Activated CD4-positive, alpha-beta T cell treated with anti-CD3 and anti-CD28 coated beads, Interleukin-2, amount 50 U/mL, for 16 hours (primary cell): ENCODE measurements at places on chromosomes 7 and 10.

DNA sequence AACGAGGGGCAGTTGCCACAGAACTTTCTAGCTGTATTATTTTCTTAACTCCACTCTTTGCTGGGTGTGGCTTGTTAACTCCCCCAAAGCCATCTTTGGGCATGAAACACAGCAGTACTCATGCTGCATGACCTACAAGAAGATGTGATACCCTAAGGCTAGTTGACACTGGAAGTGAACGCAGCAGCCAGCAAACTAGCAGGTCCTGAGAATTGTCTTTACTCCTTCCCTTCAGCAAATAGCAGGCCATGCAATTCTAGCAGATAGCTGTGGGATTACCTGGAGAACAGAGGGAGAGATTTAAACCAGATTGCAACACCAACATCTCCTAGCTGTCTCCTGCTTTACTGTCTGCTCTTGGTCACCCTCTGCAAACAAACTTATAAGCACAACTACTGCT is 688.0 kb upstream of the ZWINT start:
- no peak for DNase-seq

DNA sequence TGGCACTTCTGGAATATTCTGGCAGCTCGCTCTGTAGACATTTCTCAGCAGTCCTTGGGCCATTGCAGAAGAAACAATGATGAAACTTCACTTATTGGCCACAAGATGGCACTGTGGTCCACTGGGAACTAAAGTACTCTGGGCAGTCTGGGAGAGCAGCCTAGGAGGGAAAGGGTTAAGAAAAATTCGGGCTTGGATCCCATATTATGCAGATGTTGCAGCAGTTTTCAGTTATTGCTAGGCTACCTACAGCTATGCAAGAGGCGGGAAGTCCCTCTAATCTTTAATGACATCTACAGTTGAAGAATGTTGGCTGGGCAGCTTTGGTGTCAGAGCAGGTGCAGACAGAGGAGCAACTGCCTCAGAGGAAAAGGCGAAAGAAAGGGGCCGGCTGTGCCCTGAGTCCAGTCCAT is 201.7 kb upstream of the PRSS58 start:
- DNase-seq: peak; percentile 46

- DNase-seq: no peak
These were observed 34.4 kb downstream of the ASAH2 start for GRCh38 chr10:50216894-50217293.

DNA sequence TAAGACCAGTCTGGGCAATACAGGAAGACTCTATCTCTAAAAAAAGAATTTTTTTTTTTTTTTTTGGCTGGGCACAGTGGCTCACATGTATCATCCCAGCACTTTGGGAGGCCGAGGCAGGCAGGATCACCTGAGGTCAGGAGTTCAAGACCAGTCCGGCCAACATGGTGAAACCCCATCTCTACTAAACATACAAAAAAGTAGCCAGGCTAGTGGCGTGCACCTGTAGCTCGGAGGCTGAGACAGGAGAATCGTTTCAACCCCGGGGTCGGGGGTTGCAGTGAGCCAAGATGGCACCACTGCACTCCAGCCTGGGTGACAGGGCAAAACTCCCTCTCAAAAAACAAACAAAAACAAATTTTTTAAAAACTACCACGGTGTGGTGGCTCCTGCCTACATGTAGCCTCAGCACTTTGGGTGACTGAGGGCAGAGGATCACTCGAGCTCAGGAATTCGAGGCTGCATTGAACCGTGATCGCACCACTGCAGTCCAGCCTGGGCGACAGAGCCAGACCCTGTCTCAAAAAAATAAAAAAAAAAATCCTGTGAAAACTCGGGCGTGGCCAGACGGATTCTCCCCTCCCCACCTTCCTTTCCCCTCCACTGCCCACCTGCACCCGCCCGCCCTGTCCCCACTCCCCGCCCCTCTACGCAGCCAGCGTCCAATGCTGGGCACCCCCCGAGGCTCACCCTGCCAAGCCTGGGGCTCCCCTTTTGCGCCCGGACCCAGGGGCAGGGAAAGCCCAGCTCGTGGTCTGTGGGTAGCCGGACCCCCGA is 745 bp upstream of the ORAI2 start:
- no peak for DNase-seq

GRCh38 chr7:98795741-98796493 is 73.9 kb downstream of the TMEM130 start:
- DNase-seq: peak; percentile 77

GRCh38 chr7:117401293-117402002 is 25.8 kb downstream of the ASZ1 start:
- DNase-seq: no peak

GRCh38 chr10:113087165-113088029 is 137.3 kb downstream of the TCF7L2 start:
- DNase-seq: no peak

DNA sequence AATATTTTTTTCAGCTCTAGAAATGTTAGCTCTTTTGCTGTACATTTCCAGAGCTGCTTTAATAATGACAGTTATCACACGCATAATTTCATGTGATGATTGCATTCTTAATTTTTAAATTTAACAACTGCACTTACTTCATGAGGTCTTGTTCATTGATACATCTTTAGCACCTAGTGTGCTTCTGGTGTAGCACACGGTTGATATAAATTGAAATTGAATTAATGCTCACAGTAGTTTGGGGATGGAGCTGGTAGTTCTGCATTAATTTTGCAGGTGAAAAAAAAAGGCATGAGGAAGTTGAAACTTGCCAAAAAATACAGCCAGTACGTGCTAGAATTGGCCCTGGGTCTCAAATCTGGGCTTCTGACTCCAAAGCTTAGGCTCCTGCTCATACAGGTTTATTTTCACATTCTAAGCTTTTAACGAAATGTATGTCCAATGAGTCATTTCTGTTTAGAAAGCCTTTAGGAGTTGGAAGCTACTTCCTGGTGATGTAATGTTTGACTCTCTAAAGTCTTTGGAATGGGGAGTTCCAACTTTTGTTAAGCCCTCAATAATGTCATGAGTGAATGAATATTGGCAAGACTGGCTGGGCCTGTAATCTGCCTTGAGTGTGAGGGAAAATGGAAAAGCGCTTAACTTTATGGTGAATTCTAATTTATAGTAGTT is 62.5 kb downstream of the DAGLB start:
- no peak for DNase-seq

GRCh38 chr7:101828301-101829020 is 11.0 kb downstream of the CUX1 start:
- no peak for DNase-seq

GRCh38 chr10:133454204-133454893 is 604 bp downstream of the SCART1 start:
- no peak for DNase-seq

GRCh38 chr10:131574363-131574706 is 262.8 kb upstream of the TCERG1L start:
- DNase-seq: no peak

- no peak for DNase-seq
These were observed 69.4 kb downstream of the NOC3L start for GRCh38 chr10:94293354-94293753.

GRCh38 chr7:159023746-159024145 is 120.9 kb downstream of the VIPR2 start:
- no peak for DNase-seq

GRCh38 chr7:34709771-34710170 is 51.8 kb downstream of the NPSR1 start:
- no peak for DNase-seq

DNA sequence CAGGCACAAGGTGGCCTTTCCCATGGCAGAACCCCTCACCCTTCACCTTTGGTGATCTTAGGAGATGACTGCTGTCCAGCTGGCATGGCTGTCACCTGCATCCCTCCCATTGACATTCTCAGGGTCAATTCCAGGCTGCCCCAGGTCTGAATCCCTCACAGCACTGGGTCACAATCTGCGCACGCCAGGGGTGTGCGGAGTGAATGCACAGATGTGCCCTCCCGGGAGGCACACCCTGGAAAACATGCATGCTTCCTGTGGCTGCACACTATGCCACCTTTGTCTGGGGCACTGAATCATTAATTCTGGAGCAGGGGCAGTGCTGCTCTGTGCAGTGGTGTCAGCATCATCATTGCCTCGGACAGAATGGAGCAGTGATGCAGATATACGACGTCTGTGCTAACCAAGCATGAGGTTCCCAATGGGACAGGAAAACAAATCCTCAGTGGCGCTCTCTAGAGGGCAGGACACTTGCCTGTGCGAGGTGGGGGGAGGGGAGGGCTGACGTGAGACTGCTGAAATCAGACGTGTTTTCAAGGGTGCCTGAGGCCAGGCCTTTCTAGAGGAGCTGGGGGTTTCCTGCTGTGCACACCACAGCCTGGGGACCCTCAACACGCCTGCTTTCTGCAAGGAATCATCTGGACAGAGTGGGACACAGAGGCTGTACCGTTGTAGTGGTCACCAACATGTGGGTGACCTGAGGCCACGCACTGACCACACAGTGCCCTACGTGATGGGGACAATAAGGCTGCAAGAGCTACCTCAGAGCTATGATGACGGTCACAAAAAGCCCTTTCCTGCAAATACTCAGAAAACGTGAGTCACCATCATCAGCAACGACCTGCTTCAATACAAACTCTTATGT is 77.9 kb downstream of the HIPK2 start:
- peak; percentile 55 for DNase-seq

DNA sequence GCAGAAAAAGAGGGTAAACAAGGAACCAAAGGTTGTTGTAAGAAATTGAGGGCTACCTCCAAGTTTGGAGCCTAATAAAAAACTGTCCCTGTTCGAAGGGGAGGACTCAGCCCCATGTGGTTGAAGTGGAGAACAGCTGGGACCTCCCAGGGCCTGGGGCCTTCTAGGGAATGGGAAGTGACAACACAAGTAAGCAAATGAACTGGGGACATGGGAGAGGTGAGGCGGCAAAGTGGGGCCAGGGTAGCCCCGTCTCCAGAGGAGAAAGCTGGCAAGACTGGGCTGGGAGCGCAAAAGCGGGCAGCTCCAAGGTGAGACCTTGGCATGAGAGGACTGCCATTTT is 198.1 kb downstream of the ZNF438 start:
- DNase-seq: no peak

DNA sequence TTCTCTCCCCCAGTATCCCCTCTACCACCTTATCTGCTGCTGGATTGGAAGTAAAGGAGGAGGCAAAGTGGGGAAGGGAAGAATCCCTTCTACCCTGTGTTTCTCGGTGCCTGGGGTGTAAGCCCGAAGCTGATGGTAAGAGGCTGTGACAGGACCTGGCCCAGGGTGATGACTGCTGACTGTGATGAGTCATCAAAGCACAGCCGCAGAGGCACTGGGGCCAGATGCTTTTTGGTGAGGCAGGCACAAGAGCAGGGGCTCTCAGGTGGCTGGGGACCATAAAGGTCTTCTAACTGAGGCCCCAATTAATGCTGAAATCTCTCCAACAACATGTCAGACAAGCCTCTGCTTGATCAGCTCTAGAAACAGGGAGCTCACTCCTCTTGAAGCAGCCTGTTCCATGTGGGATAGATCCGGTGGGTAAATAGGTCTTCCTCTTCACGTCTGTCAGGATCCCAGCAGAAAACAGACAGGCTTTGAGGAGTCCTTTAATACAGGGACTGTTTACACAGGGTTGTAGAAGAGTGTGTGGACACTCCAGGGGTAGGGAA is 86.1 kb upstream of the PCBD1 start:
- DNase-seq: peak; percentile 12

- no peak for DNase-seq
These were observed 629.1 kb upstream of the ADARB2 start for GRCh38 chr10:2366264-2366931.

GRCh38 chr7:6553448-6554044 is 2.3 kb upstream of the GRID2IP start:
- DNase-seq: no peak
